NCI-H226 (cell line): ENCODE measurements at places on chromosomes 7 and 10.

- DNase-seq = no peak
Measured at GRCh38 chr10:71049994-71050393, 161.6 kb upstream of the PCBD1 start.

- DNase-seq = no peak
Measured at GRCh38 chr7:146375170-146375569, 258.6 kb downstream of the CNTNAP2 start.

GRCh38 chr7:1572111-1572822, 2.4 kb upstream of the PSMG3 start:
- DNase-seq = no peak

DNA sequence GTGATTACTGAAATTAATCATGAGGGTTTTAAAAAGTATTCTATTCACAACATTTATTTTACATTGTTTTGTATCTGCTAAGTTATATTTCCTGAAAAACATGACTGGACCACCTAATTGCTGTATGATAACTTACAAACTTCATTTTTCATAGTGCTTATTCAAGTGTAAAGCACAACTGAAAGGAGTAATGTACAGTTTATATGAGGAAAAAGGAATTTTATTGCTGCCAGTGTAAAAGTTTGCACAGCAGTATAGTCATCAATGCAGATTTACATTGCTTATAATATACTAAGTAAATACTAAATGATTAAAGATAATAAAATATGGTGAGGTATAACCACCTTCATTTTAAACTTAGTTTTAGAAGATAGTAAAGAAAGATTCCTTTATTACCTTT, 4.0 kb downstream of the PTEN start:
- DNase-seq = no peak

- no peak for DNase-seq
Measured at GRCh38 chr7:116148626-116149025, 61.7 kb upstream of the TES start.

DNA sequence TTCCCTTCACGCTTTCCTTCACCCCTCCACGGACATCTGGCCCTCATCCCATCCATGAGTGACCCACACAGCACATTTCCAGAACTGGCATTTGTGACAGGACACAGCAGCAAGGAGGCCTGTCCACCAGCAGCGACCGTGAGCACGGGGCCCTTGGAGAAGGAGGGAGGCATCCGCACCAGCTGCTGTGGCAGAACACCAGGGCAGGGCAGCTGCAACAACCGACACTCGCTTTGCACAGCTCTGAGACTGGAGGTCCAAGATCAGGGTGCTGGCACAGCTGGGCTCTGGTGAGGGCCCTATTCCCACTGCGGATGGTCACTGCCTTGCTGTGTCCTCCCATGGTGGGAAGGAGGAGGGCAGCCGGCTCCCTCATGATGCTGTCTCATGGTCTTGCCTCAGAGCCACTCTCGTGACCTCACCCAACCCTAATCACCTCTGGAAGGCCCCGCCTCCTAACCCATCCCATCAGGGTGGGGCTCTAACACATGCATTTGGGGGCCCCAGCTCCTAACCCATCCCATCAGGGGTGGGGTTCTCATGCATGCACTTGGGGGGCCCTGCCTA, 36.7 kb downstream of the PTPRN2 start:
- no peak for DNase-seq

DNA sequence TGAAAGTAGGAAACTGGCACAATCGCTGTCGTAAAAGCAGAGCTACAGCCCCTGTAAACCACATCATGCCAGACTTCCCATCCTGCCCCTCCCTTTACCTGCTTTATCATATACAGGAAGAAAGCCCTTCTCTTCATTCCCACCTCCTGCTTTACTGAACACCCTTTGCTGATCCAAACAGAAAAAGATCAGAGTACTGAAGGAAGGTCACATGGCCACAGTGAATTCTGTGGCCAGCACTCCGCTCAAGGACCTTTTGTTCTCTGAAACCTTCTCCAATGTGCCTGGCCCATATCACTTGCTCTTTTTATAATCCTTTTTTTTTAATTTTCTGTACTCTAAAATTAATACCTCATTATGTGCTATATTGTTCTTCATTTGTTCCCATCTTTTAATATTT, 108.8 kb upstream of the LRGUK start:
- no peak for DNase-seq

- no peak for DNase-seq
Measured at GRCh38 chr10:62159351-62159750, 109.3 kb downstream of the RTKN2 start.

- DNase-seq = no peak
Measured at GRCh38 chr7:155372782-155373358, 75.2 kb downstream of the INSIG1 start.

DNA sequence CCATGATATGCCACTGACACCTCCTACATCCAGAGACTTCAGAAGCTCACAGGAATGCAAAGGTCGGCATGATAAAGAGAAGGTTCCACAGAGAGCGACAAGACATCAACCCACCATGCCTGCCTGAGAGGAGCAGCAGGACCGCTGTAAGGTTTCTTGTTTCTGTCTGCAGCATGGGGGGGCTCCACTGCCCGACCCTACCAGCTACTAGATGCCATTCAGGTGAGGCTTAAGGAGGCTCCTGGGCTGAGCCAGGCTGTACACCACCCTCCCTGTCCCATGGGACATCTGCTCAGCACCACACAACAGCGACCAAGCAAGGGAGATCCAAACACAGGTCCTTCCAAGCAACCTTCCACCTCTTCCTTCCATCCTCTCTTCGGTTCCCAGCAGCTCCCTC, 234.6 kb downstream of the TNS3 start:
- no peak for DNase-seq

DNA sequence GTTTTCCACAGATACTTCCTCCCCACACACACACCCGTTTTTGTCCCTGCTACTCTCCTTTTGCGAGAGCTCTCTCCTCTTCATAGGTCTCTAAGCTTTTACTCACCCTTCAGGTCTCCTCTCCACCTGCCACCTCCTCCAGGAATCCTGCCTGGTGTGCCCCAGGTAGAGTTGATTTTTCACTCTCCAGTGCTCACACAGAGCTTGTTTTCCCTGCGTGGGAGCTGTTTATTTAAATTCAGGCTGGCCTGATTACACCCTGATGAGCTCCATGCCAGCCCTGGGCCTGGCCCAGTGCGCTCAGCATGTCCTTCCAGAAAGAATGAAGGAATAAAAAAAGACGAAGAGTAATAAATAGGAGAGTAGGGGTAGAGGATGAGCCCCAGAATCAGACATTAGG, 7.5 kb upstream of the CLDN4 start:
- no peak for DNase-seq

DNA sequence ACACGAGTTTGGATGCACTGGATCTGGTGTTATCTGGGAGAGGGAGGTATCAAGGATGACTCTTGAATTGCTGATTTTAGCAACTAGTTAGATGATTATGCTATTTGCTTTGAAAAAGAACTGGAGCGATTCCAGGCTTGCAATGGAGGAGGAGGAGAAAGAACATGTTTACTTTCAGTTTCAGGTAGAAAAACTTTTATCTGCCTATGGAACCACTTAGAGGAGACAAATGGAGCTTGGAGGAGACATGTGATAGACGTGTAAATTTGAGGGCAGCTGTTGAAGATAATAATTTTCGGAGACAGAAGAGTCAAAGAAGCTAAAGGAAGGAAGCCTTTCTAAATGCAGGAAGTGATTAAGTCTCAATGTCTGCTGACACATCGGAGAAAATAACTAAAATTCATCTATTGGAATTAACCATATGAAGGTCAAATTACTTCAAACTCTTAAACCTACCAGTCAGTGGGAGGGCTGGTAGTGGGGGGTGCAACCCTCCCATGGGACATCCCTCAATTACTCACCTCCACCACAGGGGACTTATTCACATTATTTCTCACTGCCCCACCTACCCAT, 56.4 kb upstream of the GNAI1 start:
- DNase-seq = peak; percentile 18

DNA sequence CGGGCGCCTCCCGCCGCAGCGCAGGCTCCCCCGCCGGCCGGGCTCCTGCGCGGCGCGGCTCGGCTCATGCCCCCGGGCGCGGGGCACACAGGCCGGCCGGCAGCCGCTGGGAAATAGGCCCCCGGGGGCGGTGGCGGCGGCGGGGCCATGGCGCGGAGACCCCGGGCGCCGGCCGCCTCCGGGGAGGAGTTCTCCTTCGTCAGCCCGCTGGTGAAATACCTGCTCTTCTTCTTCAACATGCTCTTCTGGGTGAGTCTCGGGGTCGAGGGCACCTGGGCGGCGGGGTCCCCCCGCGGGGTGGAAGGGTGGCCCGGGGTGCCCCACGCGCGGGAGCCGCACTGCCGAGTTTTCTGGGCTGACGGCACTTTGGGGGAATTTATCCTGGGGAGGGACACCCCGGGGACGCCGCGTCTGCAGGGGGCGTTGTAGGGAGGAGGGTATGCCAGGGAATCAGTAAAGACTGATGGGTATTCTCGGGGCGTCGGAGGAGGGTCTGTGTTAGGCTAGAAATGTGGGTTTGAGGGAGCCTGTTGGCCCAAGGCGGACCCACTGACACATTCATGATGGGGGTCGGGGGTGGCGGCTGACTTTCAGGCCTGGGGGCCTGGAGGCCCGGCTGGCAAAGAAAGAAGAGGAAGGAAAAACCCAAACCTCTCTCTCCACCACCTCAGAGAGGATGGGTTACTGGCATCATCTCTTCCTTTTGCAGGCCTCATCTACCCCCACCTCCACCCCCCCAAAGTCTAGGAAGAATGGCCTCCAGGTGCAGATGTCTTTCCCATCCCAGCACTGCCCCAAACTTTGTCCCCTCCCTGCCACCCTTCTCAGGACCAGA, 544 bp downstream of the TSPAN33 start:
- DNase-seq = no peak

GRCh38 chr10:16901106-16901505, 83.9 kb upstream of the RSU1 start:
- no peak for DNase-seq

GRCh38 chr7:155644971-155645509, 579 bp downstream of the RBM33 start:
- no peak for DNase-seq

GRCh38 chr10:27536437-27536836, 32.3 kb downstream of the RAB18 start:
- no peak for DNase-seq

DNA sequence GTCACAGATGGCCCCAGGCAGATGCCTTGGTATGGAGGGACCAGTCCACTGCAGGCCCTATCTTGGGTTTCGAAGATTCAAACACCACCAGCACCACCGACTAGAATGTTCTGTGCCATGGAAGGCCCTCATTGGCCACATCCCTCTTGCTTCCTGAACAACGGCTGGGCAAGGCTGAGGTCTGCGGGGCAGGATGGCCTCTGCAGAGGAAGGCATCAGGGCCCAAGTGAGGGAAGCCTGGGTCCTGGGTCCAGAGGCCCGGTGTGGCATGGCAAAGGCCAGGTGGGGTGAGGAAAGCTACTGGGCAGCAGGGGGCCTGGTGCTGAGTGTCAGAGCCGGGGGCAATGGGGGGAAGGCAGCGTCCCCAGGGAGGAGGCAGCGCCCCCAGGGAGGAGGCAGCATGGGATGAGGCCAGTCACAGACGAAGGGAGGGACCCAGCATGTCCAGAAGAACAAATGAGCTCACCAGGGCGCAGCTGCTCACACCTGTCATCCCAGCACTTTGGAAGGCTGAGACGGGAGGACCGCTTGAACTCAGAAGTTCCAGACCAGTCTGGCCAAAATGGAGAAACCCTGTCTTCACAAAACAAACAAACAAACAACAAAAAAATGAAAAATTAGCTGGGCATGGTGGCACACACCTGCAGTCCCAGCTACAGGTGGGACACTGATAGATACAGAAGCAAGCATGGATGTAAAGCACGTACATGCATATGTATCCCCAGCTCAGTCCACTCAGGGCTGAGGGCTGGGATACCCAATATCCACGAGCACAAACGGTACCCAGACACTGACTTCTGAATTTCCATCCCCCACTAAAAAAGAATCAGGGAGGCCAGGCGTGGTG, 64.4 kb downstream of the PROSER2 start:
- no peak for DNase-seq

DNA sequence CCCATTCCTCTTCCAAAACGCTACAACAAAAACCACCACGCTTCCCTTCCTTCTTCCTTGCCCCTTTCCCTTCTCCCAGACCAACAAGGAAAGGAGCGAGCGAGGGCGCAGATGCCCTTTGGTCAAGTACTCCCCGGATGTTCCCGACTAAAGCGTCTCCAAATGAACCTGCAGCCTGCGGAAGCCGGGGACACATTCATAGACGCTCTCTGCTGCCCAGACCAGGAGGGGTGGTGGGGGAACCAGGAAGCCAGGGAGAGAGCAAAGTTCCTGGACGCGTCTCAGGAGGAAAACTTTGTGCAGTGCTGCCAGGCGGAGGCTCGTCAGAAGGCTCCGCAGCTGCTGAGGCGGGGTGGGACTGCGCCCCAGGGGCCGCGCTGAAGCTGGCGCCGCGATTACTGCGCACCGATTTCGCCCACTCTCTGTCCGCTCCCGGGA, 754 bp downstream of the SEMA3D start:
- no peak for DNase-seq

GRCh38 chr7:24463474-24463873, 109.8 kb upstream of the PALS2 start:
- DNase-seq = no peak

DNA sequence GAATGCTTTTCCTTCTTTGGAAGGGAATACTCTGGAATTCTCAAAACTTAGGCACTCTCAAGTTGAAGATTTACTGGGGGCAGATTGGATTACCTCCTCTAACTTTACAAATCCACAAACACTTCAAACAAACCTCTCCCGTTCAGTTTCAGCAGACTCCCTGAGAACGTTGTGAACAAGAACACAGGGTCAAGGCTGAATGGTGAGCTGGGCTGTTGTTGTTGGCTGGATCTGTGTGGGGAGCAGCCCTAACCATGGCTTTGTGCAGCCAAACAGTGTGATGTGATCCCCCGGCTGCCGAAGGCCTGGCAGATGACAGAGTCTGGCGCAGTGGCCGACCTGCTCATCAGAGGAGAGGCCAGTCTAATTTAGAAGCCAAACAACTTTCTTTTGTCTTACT, 93.1 kb downstream of the BMPER start:
- no peak for DNase-seq
